Head of caudate nucleus (tissue), 42 donors: ENCODE measurements at places on chromosomes 7 and 10.

DNA sequence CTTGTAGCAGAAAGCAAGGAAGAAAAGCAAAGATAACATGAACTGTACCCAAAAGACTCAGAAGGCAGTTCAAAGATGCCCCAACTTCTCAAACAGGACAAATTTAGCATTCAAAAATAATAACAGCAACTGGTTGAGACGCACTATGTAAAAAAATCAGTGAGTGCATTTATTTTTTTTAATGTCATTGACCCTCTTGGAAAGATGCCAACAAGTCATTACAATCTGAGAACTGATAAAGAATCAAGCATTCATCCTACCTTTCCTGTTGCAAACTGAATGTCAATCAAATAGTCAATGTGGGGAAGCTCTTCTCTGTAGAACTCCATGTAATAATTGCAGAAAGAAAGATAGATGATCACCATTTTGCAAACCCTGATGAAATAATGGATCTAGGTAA, 1.7 kb upstream of the CCDC186 start:
- no peak for DNase-seq

DNA sequence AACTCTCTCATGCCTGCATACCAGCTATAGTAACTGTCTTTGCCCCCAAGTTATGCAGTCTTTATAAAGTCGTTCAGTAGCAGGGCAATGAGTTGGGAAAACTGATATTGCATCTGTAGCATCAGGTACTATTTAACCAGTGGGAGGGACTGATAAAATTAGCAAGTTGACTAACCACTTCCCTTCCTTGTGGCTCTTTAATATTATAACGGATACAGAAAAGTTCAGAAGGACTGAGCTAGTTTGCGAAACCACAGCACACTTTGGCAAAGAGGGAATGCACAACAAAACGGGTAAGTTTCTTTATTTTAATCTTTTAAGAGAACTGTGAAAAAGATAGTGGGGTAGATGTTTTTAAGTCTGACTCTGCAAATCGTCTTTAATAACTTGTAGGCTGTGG, 205.3 kb upstream of the HDAC9 start:
- DNase-seq = no peak

- no peak for DNase-seq
Measured at GRCh38 chr7:1922071-1922869, 252.2 kb downstream of the ELFN1 start.

DNA sequence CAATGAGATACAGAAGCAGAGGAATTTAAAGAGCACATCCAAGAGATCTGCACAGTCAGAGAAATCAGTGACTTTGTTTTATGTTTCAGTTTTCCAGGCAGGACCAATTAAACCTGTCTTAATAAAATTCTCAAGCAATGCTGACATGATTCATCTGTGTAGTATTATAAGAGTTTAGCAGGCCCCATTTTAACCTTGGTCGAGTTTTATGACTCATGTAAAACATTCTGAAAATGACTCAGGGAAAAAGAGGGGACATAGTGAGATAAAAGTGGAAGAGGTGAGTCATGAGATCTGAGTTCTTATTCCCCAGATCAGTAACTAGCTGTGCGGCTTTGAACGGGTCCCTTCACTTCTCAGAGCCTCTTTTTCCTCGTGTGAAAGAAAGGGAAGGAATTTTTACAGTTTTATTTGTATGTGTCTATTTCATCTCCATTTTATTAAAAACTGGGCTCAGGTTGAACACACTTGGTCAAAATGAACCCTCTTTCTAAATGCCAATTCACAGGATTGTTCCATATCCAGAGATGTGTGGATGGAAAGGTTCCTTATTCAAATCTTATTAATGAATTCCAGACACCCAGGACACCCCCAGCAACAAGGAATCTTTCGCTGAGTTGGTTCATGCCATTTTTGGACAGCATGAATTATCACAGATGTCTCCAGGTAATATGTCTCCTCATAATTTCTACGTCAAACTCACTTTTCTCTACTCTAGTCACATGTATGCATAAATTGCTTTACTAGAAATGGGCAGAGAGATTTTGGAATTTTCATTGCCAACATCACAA, 143.2 kb downstream of the JAZF1 start:
- DNase-seq = no peak

DNA sequence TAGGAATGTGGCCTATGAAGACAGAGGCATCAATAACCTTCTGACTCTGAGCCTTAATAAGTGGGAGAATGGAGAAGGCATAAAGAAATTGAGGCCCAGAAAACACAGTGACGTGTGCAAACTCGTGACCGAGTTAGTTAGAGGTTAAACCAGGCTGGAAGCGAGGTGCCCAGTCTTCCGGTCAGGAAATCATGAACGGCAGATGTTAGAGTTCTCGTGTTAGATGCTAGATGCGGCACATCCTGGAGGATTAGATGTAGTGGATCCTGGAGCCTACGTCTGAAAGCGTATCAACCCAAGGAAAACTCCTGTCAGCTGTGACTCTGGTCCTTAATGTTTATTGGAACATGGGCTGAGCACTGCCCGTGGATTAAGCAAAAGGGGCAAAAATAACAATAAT, 275.9 kb downstream of the TCF7L2 start:
- no peak for DNase-seq

GRCh38 chr7:142298009-142298408, 40.2 kb upstream of the PRSS58 start:
- DNase-seq = no peak

DNA sequence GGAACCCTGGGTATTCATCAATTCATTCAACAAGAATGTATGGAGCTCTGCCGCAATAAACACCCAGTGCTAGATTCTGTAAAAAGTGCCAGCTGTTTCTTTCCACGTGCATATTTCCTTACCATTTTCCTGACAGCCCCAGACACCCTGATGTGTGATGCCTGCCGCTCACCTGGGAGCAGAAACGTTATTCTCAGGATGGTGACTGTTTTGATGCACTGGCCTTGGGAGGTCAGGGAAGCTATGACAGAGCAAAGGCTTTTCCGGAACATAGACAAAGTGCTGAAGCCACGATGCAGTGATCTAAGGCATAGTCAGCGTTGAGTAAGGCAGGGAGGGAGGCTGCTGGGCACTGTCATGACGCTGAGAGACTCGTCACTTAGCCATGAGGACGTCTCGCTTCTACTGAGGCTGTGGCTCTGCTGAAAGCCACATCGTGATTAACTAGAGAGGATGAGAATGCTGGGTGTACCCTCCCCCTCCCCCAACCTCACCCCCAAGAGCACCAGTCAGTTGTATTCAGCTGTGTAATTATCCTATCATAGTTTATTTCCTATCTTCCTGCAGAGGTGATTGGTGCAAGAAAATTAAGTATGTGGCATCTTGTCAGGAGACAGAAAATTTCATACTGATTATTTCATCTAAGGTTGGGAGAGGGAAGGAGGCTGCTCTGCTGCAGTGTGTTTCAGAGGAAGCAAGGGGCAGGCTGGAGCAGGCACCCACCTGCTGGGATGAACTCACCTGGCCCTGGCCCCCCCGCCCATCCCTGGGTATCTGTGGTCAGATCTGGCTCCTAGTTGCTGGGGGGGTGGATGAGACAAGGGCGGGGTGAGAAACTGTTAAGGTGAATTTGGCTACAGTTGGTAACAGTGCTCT, 48.8 kb upstream of the SMNDC1 start:
- no peak for DNase-seq

GRCh38 chr10:49385939-49386922, 9.7 kb downstream of the DRGX start:
- DNase-seq = no peak

- peak; percentile 70 for DNase-seq
Measured at GRCh38 chr10:24360282-24361127, 151.6 kb downstream of the KIAA1217 start.

DNA sequence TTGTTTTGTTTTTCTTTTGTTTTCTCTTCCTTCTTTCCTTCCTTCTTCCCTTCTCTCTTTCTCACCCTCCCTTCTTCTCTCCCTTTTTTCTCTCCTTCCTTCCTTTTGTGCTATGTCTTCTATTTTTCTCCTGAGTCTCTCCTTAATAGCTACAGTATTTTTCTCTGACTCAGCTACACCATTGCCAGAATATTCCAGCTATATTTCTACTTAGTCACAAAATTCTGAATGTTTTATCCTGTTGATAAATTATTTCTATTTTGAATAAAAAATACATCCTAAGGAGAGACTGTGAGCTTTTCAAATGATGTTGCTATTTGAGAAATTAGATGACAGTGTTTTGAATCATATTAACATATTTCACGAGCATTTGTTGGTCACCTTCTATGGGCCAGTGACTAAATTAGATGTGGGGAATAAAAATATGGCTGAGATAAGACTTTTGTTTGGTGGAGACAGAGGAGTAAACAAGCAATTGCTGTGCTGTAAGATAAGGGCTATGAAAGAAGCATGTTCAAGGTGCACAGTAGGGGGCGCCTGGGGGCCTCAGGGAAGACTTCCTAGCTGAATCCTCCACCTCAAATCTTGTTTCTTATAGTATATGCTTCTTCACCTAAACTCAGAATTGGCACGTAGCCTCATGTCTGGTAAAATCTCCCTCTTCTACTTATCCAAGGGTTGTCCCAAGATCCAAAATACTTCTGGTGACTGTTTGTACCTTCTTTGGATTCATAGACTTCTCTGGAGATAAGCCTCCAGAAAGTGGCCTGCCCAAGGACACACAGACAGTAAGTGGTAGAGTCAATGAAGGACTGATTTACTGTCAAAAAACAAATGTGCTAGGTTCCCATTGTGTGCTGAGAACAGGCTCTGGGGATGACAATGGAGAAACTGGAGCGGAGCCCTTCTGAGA, 115.5 kb upstream of the CREB5 start:
- no peak for DNase-seq

- no peak for DNase-seq
Measured at GRCh38 chr7:36116347-36117202, 36.5 kb upstream of the EEPD1 start.

- DNase-seq = no peak
Measured at GRCh38 chr10:121574519-121575166, 23.6 kb downstream of the FGFR2 start.

GRCh38 chr10:98486421-98486820, 39.7 kb upstream of the HPS1 start:
- DNase-seq = no peak

GRCh38 chr10:132138596-132138995, 48.2 kb upstream of the DPYSL4 start:
- no peak for DNase-seq

DNA sequence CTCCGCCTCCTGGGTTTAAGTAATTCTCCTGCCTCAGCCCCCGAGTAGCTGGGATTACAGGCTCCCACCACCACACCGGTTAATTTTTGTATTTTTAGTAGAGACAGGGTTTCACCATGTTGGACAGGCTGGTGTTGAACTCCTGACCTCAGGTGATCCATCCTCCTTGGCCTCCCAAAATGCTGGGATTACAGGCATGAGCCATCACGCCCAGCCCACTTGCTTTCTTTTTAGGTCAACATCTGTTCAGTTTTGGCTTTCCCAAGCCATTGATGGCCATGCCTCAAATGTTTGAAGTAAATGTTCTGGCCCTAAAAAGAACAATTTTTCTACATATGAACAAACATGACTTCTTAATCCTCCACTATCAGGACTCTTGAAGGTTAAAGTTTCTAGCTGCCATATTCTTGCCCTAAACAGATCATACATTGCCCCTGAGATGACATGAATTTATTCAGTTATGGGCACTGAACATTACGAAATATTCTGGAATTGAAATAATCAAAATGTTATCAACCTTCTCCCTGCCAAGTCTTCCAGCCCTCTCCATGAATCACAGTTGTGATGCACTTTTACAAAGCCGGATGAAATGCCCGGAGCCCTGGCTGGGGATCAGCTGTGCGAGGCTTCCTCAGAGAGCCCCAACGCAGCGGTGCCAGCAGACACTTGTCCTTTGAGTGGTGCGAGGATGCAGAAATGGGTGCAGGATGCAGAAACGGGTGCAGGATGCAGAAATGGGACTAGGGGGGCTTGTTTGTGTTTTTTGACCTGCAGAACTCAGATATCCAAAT, 2.9 kb downstream of the MRLN start:
- DNase-seq = peak; percentile 42

- no peak for DNase-seq
Measured at GRCh38 chr7:96014617-96015016, 242.3 kb downstream of the DYNC1I1 start.

GRCh38 chr7:33410266-33410665, 280.9 kb downstream of the BBS9 start:
- DNase-seq = no peak

DNA sequence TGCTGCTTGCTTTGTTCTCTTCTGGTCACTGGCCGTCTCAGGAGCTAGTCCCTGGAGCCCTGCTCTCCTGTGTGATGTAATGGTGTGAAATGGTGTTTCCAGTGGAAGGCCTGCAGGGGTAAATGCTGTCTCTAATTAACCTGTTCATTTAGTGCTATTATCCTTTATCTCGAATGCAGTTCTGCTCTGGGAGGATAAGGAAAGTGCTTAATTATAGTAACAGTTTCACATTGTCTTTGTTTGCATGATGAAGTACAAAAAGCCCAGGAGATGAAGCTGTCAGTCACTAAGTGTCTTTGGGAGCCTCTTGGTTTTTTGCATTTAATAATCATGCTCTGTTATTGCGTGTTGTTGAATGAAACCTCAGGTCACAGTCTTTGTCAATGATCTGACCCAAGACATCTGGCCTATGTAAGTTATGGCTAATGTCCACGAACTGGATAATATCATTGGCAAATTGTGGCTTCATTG, 755.3 kb upstream of the GALNT17 start:
- DNase-seq = no peak

DNA sequence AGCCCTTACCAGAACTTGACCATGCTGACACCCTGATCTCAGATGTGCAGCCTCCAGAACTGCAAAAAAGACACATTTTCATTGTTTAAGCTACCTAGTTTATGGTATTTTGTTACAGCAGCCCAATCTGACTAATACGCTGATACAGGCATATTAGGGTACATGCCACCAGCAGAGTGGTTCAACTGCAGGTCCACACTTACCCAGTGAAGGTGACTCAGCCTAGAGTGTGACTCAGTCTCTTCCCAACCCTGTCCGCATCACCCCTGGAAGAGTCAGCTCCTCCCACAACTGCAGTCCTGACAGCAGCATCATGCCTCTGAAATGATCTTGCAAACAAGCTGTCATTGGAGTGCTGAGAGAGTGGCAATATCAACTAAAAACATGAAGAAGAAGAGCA, 30.8 kb upstream of the GOT1 start:
- no peak for DNase-seq

- DNase-seq = no peak
Measured at GRCh38 chr10:24616536-24616935, 107.2 kb downstream of the ARHGAP21 start.

DNA sequence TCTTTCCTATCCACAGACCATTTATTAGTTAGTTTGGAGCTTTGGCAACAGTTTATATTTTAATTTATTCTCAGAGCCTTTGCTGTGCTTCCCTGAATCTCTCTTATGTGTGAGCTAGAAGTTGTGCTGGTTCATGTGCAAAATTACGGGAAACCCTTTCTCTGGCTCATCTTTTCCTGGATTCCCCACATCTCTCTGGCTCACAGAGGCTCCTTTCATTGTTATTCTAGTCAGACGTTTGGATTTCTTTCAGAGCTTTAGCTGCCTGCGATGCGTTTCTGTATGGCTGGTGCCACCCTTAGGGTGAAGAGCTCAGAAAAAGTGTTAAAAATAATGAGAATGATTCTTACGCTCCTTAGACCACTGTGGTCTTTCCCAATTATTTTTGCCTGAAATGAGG, 53.3 kb downstream of the TPST1 start:
- no peak for DNase-seq
